Inflammatory macrophage treated with lipopolysaccharide for 1 hour (primary cell): ENCODE measurements at places on chromosomes 7 and 10.
A peak's percentile ranks its signal among the peaks of the same experiment; 100 is the strongest.

DNA sequence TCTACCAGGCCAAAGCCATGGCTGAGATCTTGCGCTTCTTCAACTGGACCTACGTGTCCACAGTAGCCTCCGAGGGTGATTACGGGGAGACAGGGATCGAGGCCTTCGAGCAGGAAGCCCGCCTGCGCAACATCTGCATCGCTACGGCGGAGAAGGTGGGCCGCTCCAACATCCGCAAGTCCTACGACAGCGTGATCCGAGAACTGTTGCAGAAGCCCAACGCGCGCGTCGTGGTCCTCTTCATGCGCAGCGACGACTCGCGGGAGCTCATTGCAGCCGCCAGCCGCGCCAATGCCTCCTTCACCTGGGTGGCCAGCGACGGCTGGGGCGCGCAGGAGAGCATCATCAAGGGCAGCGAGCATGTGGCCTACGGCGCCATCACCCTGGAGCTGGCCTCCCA, 142.7 kb downstream of the GRM3 start:
- DNase-seq: no peak

DNA sequence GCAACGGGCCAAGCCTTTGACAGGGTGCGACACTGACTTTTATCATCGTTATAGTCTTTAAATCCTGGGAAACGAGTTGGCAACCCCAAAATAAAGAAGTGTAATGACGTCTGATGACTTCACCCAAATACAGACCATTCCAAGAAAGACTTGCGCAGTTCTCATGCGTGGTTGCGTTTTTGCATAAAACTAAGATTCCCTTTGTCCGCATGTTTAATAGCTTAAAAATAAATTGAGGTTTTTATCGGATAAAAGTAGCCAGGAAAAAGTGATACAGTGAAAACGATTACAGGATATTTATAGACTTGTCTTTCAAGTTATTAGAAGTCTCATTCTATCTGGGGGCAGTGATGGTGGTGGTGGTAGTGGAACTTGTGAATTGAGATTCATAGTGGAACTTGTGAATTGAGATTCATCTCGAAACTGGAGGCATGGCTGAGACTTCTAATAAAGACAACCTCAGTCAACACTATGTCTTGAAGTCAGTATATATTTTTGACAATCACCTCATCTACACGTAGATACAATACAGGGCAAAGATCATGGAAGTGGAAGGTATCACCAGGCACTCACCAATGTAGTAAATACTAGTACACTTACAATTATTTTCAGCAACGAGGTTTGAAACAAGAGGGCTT, 1.2 kb upstream of the NAMPT start:
- peak; percentile 74 for DNase-seq

GRCh38 chr7:122383934-122384333, 79.4 kb upstream of the FEZF1 start:
- no peak for DNase-seq

GRCh38 chr7:50272808-50273207, 31.7 kb upstream of the IKZF1 start:
- no peak for DNase-seq

GRCh38 chr10:62559481-62560200, 185.5 kb downstream of the ZNF365 start:
- no peak for DNase-seq

- DNase-seq: no peak
Observed at GRCh38 chr7:46229409-46229808, 308.3 kb upstream of the IGFBP3 start.

DNA sequence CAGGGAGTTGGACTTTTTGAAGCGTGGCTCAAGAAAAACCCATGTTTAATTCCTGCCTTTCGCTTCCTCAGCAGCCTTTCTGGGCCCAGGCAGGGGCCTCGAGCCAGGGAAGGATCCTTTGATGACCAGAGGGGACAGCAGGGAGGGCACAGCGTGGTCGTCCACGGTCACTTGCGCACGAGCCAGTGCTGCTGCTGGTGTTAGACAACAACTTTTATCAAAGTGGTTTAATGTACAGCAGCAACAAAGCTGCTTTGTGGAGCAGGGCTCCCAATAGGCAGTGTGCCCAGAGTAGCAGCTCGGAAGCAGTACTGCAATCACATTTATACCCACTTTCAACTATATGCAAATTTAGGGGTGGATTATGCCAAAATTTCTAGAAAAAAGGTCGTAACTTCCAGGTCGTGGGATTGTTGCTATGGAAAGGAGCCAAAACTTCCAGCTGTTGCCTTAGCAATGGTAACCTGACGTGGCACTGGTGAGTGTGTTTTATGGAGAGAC, 6.1 kb downstream of the GIMAP1 start:
- DNase-seq: no peak
